Activated CD8-positive, alpha-beta T cell treated with anti-CD3 and anti-CD28 coated beads, Interleukin-2, amount 10 ng/mL, durations not matched to agents 7 days and 5 days (primary cell): ENCODE measurements at places on chromosomes 6 and 20. TPM values are rescaled to one million over a fixed set of nuclear protein-coding genes. Genes with fewer than 3 reads are reported as not detected.
A peak's percentile ranks its signal among the peaks of the same experiment; 100 is the strongest.

The MOG gene
- total RNA-seq, result not detected

GRCh38 chr6:100283285-100283684, 181.4 kb downstream of the SIM1 start:
- DNase-seq, result no peak
- H3K4me3 ChIP-seq, result no peak overlapping the region
- no peaks in the 10 kb centered on the region for H3K4me1 ChIP-seq
- peaks cover 4% of the 10 kb centered on the region for H3K27me3 ChIP-seq

- peaks cover 22% of the 10 kb centered on the region for H3K27me3 ChIP-seq
- peak; percentile 54 for DNase-seq
- H3K27ac ChIP-seq, result no peak overlapping the region
- peak overlapping the region; percentile 34 for H3K4me3 ChIP-seq
Measured at GRCh38 chr6:7051780-7052442, 55.9 kb upstream of the RREB1 start.

- no peak overlapping the region for H3K27ac ChIP-seq
- H3K4me3 ChIP-seq, result no peak overlapping the region
- H3K27me3 ChIP-seq, result no peaks in the 10 kb centered on the region
- H3K36me3 ChIP-seq, result peaks cover 29% of the 10 kb centered on the region
Measured at GRCh38 chr6:37838219-37838921, 18.8 kb downstream of the ZFAND3 start.

The FABP7 gene
- total RNA-seq, result not detected

DNA sequence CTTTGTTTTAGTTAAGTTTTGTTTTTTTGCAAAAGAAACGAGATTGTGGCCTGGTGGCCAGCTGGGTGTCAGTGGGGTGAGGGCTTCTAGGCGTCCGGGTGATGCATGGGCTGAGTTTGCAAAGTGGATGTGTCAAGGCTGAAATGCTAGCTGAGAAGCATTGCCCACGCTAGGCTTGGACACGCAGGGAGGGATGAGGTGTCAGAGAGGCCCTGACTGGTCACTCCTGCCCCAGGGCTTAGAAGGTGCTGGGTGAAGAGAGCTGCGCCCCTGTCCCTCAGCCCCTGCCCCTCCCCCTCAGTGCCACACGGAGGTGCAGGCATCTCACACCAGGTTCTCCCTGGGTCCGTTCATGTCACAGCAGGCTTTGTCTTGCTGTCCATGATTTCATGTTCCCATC, 8.1 kb downstream of the OSBPL2 start:
- H3K27me3 ChIP-seq, result no peaks in the 10 kb centered on the region
- H3K4me3 ChIP-seq, result no peak overlapping the region
- H3K36me3 ChIP-seq, result peaks cover 2% of the 10 kb centered on the region
